ENCODE measurements at places on chromosomes 6 and 20.
A peak's percentile ranks its signal among the peaks of the same experiment; 100 is the strongest.

DNA sequence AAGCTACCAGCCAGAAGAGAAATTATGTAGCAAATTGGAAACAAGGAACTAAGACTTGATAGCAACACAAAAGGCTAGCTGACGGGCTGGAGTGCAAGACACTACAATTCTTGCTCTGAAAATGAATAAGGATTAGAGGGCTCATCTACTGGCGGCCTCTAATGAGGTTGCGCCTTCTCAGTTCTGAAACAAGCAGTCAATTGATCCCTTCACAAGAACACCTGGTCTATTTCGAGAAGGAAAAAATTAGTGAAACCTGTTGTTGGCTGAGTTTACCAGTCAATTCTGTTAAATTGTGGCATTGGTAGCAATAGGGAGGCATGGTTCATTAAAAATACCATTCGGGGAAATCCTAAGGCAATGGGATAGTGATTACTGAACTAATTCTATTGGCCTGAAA lies 74.8 kb upstream of the JARID2 start:
- DNase-seq = no peak

DNA sequence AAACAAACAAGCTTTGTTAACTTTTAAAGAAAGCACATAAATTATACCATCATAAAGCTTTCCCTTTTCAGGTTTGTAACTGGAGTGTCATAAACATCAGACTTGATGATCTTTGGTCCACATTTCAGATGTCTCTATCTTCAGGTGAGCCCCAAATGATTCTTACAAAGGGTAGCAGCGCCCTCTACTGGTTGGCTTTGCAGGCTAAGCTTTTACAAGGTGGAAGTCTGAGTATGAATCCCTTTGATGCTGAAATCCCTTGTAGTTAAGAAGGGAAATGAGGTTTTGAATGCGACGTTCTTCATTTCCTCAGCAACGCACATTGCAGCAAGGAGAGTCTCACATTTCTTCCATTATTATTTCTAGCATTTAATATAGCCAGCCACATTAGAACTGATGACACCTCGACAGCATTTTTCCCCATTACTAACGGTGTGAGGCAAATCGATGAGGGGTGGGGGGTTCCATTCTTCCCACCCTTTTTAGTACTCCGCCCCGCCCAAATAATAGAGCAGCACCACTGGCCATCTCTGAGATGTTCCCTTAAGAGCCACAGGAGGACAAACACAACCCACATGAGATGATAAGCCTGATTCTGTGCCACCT lies 126.3 kb upstream of the NT5E start:
- peak; percentile 64 for DNase-seq

- DNase-seq = no peak
These were observed 154.6 kb upstream of the AHI1 start for GRCh38 chr6:135651964-135652755.

DNA sequence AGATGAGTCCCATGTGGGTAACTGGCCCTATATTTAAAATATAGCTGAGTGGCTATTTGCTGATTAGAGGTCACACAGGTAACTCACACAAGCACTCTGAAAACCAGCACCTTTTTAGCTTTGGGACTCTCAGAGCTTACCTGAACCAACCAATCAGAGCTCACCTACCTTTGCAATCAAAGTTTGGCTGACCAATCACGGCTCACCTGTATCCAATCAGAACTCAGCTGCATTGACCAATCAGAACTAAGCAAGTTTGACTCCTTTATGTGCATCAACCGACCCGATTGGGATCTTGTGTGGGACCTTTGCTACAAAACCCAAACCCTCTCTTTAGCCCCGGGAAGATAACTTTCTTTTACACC lies 106.8 kb upstream of the NXT1 start:
- DNase-seq = no peak

- DNase-seq = no peak
These were observed 4.2 kb downstream of the GSTA2 start for GRCh38 chr6:52759085-52759484.

DNA sequence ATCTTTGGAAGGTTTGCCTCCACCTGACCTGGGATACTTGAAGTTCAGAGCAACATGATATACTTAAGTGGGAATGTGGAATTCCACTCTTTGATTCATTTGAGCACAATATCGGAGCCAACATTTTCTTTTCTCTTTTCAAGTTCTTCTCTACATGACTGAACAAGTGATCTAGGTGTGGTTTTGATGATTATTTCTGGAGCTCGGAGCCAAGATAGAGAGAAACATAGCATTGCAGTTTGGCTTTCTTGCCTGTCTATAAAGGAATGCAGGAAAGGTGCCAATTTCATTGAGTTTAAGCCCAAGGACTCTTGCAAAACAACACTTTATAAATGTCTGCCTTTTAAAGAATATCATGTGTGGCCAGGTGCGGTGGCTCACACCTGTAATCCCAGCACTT lies 124.2 kb upstream of the FAM83B start:
- no peak for DNase-seq

DNA sequence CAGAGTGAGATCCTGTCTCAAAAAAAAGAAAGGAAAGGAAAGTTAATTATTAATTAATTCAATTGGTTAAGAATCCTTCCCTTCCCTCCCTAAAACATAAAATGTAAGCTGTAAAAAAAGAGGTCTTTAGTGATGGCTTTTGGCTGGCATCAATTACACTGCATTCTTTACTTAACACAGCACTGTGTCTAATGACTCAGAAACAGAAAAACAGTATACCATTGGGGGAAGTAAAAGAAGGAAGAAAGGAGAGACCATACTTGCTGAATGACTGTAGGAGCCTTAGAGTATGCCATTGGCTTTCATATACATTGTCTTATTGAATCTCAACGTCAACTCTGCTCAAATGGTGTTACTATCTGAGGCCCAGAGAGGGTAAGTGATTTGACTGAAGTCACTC lies 18.3 kb upstream of the CITED2 start:
- DNase-seq = no peak

- DNase-seq = no peak
These were observed 258.5 kb downstream of the EYA4 start for GRCh38 chr6:133499662-133500061.

- DNase-seq = no peak
These were observed 345.6 kb downstream of the CDC5L start for GRCh38 chr6:44733126-44733525.

DNA sequence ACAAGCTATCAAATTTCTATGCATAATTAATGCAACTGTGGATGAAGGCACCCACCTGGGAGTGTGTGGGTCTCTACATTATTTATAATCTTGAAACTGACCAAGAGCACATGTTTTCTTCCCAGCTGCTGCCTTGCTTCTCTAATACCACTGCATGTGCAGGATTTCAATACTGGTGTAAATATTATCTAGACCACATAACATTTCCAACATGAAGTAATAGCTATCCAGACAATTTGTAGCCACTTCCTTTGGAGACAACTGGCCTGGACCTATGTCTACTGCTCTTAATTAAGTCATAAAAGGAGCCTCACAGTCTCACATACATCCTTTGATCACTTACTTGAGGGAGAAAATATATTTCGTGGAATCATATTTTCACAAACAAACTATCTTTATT lies 180.7 kb downstream of the HIVEP2 start:
- DNase-seq = no peak

DNA sequence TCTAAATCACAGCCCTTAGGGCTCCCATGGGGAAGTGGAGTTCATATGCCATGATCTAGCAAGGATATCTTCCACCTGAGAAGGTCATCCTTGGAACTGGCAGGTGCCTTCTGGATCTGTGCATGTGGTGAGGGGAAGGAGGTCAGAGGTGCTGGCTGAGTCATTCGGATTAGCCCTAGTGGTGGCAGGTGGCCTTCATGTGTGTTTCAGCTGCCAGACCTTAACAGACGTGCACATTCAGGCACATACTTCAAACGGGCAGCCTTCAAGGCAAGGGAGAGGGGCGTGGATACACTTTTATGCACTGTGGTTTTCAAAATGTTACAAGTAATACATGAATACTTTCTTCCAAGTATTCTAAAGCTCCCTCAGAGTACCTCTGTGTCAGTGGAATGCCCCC lies 51.2 kb downstream of the BMP6 start:
- no peak for DNase-seq

DNA sequence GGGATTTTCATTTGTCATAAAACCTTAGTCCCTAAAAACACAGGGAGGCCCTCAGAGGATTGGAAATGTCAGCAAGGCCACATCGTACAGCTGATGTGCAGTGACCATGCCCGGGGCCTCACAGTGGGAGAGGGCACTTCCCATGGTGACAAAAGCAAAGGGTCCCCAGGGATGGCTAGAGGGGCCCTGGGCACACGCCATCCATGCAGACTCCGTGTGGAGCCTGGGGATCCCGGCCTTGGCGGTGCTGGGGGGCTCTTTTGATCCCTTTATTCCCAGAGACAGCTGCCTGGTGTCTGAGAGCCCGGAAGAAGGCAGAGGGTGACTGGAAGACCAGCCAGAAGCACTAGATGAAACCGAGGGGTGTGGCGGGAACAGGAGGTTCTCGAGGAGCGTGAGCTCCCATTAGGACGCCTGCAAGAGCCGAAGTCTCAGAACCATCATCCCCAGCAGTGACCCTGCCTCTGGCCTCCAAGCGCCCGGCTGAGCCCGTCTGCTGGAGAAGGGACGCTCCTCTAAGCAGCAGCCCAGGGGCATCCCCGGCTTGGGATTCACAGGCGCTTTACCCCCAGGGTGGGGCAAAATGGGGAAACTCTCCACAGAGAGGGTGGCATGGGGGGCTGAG lies 49.1 kb upstream of the FRMD1 start:
- no peak for DNase-seq

DNA sequence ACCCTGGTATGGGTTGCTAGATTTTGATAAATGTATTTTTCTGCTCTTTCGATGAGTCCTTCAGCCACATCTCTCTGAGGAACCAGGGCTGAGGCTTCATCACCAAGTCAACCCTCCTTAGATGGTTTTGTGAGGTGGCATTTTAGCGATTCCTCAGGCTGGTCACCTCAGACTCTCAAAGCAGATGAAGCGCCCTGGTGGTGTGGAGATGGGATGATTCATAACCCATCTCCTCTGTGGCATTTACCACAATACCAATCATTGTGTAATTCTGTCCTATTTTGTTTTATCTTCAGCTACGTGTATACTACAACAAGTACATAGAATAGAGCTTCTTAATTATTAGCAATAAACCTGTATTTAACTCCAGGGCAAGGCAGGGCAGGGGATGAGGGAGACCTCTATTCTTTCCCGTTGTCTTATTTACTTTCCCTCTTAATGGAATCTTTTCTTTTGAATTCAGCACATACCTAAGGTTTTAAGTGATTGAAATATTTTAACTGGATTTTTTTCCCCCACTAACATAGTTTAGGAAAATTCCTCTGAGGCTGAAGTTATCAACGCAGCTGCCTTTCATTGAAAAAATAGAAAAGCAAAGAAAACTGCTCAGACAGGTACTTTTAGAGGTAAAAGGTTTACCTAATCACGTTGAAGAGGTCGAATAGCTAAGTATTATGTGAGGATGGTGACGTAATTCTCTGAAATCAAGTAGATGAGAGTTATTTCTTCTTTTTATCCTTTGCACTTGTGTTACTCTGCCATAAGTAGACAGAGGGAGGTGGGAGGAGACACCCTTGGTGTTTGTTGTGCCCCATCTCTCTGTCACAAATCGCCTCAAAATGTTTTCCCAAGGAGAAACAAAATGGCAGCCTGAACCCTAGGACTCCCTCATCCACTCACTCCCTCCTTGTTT lies 57.4 kb upstream of the EDN3 start:
- no peak for DNase-seq

GRCh38 chr20:37934634-37935375 lies 31.9 kb downstream of the VSTM2L start:
- no peak for DNase-seq

- DNase-seq = no peak
These were observed 72.4 kb upstream of the GTSF1L start for GRCh38 chr20:43799150-43799711.

GRCh38 chr20:8693709-8694108 lies 375.2 kb upstream of the PLCB4 start:
- no peak for DNase-seq

GRCh38 chr20:64052987-64053840 lies 3.8 kb upstream of the SOX18 start:
- DNase-seq = no peak

DNA sequence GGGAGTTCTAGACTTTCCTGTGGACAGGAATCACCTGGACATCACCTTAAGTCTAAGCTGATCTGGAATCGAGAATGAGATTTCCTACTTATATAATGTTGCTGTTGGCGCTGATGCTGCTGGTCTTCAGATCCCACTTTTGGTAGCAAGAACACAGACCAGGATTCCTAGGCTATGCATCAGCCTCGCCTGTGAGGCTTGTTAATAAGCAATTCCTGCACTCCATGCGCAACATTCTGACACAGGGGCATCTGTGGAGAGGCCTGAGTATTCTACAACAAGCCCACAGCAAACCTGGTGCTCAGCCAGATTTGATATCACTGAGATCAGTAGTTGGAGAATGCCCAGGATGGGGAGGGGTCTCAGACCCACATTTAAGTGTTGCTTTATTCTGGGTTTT lies 52.0 kb upstream of the TRIM26 start:
- DNase-seq = no peak

DNA sequence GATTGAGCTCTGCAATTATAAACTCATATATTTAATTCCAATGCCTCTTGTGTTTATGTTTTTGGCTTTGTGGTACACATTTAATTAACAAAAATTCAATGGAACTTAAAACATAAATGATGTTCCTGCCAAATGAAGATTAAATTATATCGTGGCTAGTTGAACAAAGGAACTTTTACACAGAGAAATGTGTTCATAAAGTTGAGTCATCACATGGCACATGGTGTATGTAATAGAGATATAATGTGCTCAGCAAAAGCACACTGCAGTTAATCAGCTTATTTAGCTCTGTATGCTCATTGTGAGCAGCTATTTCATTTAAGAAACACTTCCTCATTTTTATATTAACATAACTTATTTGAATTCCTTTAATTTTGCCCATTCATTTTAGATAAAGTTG lies 1295.6 kb upstream of the CITED2 start:
- no peak for DNase-seq

GRCh38 chr20:58511364-58511763 lies 3.8 kb downstream of the APCDD1L start:
- no peak for DNase-seq

DNA sequence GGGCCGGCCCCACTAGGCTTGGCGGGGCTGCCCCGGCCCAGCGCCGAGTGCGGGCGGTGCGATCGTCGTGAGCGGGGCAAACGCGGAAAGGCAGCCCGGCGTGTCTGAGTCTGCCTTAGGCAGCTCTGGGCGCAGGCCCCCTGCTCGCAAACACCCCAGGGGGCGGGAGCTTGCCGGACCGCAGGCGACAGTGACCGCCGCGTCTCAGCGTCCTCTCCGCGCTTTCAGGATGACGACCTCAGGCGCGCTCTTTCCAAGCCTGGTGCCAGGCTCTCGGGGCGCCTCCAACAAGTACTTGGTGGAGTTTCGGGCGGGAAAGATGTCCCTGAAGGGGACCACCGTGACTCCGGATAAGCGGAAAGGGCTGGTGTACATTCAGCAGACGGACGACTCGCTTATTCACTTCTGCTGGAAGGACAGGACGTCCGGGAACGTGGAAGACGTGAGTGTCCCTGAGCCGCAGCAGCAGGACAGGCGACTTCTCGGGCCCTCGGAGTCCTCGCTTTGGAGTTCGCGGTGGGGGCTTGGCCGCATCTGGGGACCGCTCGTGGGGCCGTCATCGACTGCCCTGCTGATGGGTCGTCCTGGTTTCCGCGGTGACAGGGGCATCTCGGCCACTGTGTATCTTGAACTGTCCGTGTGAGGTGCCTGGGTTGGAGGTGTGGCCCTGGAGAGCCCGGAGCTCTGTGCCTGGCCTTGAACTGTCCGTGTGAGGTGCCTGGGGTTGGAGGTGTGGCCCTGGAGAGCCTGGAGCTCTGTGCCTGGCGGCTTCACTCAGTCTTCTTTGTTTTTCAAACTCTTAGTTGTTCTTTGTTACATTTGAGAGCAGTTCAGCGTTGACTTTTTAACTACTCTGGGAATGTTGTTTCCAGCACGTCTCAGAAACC lies 786 bp downstream of the ADRM1 start:
- DNase-seq = no peak

All from stimulated activated CD4-positive, alpha-beta T cell treated with anti-CD3 and anti-CD28 coated beads, TNF-alpha, amount 100 ng/mL, for 48 hours (primary cell).